ENCODE measurements at places on chromosomes 1 and 21. TPM values are rescaled to one million over a fixed set of nuclear protein-coding genes. Genes with fewer than 3 reads are reported as not detected.

Gene PAPPA2
- not detected for total RNA-seq

Gene NIBAN1
- total RNA-seq: not detected

DNA sequence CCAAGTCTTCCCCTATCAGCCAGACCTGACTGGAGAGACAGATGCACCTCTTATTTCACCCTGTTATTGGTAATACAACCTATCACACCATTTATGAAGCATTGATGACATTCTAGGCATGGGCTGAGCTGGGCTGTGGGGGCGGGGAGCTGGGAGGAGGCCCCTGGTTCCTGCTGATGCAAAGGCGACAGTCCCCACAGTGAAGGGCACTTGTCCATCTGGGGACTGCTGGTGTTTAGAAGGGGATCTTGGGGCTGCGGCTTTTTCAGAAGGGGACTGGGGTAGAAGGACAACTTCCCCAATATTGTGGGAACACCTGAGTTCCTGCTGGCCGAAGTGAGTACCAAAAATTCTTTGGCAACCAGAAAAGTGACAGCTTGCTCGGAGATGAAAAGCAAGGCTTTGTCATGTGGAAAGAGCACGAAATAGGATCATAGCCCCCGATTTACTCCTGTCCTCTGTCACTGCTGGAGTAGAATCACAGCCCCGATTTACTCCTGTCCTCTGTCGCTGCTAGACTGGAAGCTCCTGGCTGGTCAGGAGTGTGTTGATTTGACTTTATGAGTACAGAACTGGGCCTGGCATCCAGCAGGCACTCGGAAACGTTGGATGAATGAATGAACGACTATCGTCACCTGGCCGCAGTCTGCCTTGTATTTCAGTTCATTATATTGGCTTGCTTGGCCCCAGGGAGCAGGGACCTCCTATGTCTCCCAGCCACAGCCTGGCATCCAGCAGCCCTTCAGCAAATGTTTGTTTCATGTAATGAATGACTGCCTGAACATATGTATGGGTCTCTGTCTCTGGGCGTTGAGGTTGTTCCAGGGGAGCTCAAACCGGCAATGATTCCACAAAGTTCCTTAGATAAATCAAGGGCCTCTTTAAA, 16.5 kb upstream of the ETV3L start:
- no peak overlapping the region for H3K4me3 ChIP-seq
- H3K36me3 ChIP-seq: no peaks in the 10 kb centered on the region
- DNase-seq: no peak
- H3K4me1 ChIP-seq: peaks cover 5% of the 10 kb centered on the region

- H3K4me3 ChIP-seq: no peak overlapping the region
- H3K27ac ChIP-seq: no peak overlapping the region
- H3K36me3 ChIP-seq: no peaks in the 10 kb centered on the region
- H3K4me1 ChIP-seq: no peaks in the 10 kb centered on the region
- H3K27me3 ChIP-seq: no peaks in the 10 kb centered on the region
Observed at GRCh38 chr21:25967181-25967900, 203.2 kb downstream of the APP start.

DNA sequence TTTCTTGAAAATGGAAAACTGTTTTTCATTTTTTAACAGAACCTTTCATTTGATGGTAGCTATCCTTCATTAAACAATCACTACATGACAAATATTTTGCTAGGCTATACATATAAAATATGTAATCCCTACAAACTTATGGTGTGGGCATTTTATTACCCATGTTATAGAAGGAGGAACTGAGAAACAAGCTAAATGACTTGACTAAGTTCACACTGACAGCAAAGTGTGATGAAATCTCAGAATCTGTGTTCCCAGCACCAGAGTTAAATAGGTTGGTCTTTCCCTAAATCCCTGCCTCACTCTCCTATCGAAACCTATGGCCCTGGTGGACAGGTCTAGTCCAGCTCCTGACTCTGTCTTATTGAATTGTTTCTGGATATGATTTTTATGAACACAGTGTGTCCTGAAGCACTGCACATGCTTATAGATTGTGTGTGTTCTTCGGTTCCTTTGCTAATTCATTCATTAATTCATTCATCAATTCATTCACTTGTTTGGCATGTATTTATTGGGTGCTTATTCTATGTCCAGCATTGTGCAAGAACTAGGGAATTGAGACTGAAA, 301.0 kb downstream of the GRIK1 start:
- no peak overlapping the region for H3K4me3 ChIP-seq
- no peaks in the 10 kb centered on the region for H3K36me3 ChIP-seq
- H3K27ac ChIP-seq: no peak overlapping the region
- H3K27me3 ChIP-seq: no peaks in the 10 kb centered on the region
- no peak for DNase-seq
- H3K4me1 ChIP-seq: no peaks in the 10 kb centered on the region

DNA sequence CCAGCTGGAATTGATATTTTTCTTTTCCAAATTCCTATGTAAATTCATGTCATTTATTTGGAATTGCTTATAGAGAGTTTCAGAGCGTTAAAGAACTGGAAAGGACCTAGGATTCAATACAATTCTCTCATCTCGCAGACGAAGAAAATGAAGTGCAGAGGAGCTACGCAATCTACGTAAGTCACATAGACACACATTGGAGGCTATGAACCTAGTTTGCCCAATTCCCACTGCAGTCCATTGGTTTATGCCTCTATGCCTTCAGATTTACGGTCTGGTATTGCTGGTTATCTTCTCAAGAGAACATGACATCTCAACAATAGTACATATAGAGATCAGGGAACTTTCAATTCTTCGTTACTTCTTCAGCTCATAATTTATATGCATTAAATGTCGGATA, 971 bp upstream of the RNF2 start:
- peak overlapping the region; percentile 88 for H3K27ac ChIP-seq
- no peaks in the 10 kb centered on the region for H3K36me3 ChIP-seq
- H3K4me1 ChIP-seq: peaks cover 48% of the 10 kb centered on the region
- no peak for DNase-seq
- H3K27me3 ChIP-seq: no peaks in the 10 kb centered on the region
- no peak overlapping the region for H3K4me3 ChIP-seq

DNA sequence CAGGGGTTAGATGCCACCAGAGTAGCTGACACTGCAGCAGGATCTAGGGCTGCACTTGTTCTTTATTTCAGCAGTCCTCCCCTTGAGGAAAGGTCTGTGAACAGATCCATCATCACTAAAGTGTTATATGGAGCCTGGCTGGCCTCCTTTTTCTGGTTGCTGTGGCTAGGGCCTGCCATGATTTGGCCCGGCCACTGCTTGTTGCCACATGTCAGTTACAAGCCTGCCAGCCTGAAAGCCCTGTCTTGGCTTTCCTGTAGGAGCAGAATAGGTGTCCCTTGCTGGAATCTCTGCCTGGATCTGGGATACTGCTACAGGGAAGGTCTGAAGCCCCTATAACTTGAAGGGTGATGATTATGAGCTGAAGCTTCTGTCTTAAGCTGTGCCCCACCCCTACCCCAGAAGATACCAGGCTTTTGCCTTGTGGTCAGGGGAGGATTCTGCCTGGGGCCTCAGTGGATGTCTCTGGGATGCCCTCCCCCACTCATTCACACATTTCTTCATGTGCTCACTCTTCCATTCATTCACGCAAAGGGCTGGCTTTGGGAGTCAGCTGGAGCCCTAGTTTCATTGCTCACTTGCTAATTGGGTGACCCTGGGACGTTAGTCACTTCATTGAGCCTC, 64.7 kb downstream of the NDUFS5 start:
- no peaks in the 10 kb centered on the region for H3K36me3 ChIP-seq
- DNase-seq: no peak
- H3K4me1 ChIP-seq: peaks cover 29% of the 10 kb centered on the region
- H3K27me3 ChIP-seq: no peaks in the 10 kb centered on the region

Gene CFAP141
- not detected for total RNA-seq

Gene TMEM50A
- total RNA-seq: 51.2 TPM

GRCh38 chr1:13627127-13627526, 43.5 kb downstream of the PDPN start:
- DNase-seq: no peak
- H3K4me3 ChIP-seq: no peak overlapping the region
- no peak overlapping the region for H3K27ac ChIP-seq
- H3K4me1 ChIP-seq: no peaks in the 10 kb centered on the region
